ENCODE measurements at places on chromosomes 1 and 21.
A peak's percentile ranks its signal among the peaks of the same experiment; 100 is the strongest.

DNA sequence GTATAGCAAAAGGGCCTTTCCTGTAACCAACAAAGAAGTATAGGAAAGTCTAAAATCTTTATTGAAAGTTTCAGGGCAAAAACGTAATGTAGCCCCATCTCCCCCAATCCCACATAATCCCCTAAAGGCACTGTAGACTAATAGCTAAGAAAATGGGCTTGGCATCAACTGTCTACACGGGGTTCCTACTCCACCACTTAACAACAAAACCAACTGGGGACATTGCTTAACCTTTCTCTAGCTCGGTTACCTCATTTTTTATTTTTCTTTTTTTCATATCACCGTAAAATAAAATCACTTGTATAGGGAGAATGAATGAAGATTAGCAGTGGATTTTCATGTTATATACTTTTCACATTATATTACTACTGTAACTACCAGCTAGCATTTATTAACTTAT, 12.3 kb downstream of the MACF1 start:
- peak; percentile 39 for DNase-seq

GRCh38 chr1:38831731-38832369, 27.7 kb downstream of the RRAGC start:
- DNase-seq = no peak

DNA sequence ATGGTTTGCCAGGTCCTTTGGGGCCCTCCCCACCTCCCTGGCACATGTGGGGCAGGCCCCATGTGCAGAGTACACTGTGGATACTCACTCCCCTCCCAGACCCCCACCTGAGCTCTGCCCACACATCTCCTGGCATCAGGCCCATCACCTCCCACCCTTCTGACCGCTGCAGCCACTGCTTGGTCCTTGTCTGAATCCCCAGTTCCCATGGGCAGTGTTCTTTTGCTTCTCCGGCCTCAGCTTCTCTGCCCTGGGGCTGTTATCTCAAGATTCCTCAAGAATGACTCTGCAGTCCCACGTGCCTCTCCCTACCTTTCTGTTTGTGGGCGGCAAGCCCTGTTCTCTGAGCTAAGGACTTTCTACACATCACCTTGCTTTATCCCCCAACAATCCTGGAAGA, 187.7 kb upstream of the EDN2 start:
- no peak for DNase-seq

DNA sequence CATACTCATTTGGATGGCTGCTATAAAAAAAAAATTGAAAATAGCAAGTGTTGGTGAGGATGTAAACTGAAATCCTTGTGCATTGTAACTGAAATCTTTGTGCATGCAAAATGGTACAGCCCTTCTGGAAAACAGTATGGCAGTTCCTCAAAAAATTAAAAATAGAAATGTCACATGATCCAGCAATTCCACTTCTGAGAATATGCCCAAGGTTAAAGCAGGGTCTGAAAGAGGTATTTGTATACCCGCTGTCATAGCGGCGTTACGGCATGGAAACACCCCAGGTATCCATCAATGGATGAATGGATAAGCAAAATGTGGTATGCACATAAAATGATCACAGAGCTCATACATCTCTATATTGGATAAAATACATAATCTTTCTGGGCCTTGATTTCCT, 116.7 kb downstream of the RUSC1 start:
- DNase-seq = no peak

DNA sequence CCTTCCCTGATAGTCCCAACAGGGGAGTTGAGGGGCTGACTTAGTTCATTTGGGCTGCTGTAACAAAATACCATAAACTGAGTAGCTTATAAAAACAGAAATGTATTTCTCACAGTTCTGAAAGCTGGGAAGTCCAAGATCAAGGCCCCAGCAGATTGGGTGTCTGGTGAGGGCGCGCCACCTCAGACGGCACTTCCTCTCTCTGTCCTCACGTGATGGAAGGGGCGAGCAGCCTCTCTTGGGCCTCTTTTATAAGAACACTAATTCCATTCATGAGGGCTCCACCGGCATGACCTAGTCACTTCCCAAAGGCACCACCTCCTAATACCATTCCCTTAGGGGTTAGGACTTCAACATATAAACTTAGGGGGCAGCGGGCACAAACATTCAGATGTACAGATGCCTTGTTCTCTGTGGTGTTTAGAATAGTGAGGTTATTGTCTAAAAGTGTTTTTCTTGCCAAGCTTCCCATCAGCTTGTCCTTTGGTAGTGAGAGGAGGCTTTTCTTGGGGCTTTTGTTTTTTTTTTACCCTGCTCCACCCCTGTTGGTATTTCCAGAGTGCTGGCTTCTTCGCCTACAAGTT, 20.3 kb downstream of the NIPAL3 start:
- no peak for DNase-seq

- DNase-seq = no peak
These were observed 80.7 kb downstream of the TGFB2 start for GRCh38 chr1:218425647-218426342.

GRCh38 chr1:181115368-181115684, 26.8 kb downstream of the IER5 start:
- DNase-seq = no peak

DNA sequence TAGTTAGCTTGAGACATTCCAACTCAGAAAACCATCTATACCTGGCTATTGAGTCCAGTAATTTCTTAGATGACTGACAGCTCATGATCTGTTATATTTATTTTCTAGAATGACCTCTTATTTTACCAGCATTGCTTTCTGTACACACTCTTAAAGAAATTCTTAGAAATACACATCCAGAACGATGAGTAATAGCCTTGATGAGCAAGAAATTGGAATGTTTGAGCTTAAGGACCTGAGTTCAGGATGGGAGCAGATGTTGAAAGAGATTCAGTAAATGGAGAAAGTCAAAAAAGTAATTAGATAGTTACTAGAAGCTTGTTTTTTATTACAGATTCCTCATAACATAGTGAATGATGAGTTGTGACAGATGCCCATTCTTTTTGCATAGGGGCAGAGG, 11.7 kb downstream of the PYHIN1 start:
- no peak for DNase-seq

- no peak for DNase-seq
These were observed 11.2 kb upstream of the FOXO6 start for GRCh38 chr1:41350055-41350378.

- peak; percentile 50 for DNase-seq
These were observed 37.4 kb downstream of the RUNX1 start for GRCh38 chr21:35011681-35012080.

DNA sequence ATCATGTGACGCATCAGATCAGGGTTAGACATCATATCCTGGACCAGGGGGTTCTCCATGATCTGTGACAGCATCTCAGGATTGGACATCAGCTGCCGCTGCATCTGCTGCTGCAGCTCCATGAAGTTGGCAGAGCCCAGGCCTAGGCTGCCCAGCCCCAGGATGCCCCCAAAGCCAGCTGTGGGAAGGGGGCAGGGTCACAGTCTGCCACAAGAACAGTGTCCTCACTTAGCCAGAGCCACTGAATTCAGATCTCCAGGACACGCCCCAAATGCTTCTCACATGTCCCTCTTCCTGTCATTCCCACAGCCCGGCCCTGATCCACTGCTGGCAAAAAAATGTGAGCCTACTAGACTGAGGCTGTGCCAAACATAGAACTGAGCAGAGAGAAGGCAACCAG, 3.2 kb downstream of the UBQLN4 start:
- DNase-seq = no peak

DNA sequence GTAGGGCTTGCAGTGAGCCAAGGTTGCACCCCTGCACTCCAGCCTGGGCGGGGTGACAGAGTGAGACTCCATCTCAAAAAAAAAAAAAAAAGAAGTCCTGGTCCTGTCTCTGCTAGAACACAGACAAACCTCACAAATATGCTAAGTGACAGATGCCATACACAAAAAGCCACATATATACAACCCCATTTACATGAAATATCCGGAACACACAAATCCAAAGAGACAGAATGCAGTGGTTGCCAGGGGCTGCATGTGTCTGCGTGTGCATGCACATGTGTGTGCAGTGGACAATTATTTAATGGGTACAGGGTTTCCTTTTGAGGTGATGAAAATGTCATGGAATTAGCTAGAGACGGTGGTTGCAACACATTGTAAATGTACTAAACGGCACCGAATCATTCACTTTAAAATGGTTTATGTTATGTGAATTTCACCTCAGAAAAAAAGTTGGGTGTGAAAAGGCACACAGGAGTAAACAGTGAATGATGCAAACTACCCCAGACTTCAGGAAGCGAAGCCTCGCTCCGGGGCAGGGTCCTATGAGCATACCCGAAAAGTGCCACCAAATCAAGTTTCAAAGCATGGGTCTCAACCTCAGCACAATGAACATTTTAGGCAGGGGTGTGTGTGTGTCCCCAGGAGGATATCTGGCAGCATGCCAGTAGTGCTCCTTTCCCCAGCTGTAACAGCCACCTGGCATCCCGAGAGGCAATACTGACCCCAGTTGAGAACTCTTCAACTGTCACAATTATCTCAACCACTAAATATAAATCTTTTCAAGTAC, 48.3 kb downstream of the GNB1 start:
- DNase-seq = no peak

DNA sequence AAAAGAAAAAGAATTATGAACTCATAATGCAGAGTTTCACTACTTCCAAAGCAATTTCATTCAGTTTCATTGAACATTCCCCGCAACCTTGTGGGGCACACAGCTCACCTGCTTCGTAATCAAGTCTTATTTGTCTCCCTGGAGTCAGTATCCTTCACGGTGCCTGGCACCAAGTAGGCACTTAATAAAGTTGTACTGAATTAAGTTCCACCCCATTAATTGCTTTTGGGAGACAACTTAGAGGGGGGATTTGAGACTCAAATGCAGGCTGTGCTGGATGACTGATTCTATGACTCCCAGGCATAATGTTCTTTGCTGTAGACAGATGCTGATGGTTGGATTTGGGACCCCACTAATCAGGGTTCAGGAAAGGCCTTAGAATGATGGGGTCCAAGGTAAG, 6.5 kb upstream of the ID3 start:
- no peak for DNase-seq

GRCh38 chr1:108575375-108575774, 15.5 kb downstream of the EEIG2 start:
- DNase-seq = no peak

DNA sequence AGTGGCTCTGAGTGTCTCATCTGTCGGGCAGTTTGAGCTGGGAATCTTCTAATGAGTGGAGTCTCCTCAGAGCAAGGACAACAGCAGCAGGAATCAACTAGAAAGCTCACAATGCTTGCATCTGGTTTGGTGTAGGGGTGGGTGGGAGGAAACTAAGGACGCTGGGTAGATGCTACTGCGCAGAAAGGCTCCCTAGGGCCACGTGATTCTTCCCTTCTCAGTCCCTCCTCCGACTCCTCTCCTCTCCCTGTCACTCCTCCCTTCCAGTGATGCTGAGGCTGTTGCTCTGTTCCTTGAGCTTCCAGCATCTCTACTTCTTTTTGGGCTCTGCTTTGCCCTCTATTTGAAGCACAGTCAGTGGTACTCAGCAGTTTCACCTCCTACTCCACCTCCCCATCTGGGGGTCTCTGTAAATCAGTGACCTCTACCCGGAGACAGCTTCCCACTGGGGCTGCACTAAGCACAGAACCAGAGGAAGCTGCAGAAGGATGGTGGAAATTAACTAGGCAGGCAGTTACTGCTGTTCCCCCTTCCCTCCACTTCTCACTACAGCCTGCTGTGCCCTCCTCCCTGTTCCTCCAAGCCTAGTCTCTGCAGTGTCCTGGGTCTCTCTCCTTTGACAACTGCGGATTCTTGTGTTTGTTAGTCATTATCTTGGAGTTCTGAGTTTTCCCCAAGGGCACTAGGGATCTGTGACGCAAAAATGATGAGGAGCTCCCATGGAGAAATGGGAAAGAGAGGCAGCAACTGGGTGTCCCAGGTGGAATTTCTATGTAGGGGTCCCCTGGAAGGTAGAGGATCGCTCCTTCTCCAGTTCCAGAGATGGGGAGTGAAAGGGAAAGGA, 5.8 kb downstream of the LINGO4 start:
- no peak for DNase-seq

- no peak for DNase-seq
These were observed 63.3 kb downstream of the FGGY start for GRCh38 chr1:59360170-59360569.

GRCh38 chr1:1614204-1614953, 921 bp upstream of the MIB2 start:
- DNase-seq = peak; percentile 89

GRCh38 chr1:156943756-156944155, 23.3 kb downstream of the LRRC71 start:
- no peak for DNase-seq

GRCh38 chr1:25744636-25745425, 55.2 kb upstream of the SELENON start:
- DNase-seq = no peak

- peak; percentile 57 for DNase-seq
These were observed 1.8 kb upstream of the SERBP1 start for GRCh38 chr1:67431869-67432578.

- DNase-seq = no peak
These were observed 80.6 kb downstream of the PAPPA2 start for GRCh38 chr1:176543360-176544129.

GRCh38 chr21:37447288-37447936, 80.8 kb downstream of the DYRK1A start:
- no peak for DNase-seq

DNA sequence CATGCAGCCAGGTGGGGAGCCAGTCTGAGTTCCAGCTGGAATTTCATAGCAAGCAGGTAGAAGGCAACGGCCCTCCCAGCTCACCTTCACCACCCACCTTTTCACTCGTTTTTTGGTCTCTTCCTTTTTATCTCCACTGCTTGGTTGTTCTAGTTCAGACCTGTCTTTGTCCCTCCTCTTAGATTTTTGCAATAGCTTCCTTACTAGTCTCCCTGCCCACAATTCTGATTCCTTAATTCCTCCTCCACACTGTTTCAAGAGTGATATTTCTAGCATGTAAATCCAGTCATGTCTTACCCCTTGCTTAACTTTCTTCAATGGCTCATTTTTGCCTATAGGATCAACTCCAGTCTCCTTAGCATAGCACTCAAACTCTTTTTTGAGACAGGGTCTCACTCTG, 119.6 kb downstream of the TMEM53 start:
- DNase-seq = no peak

- no peak for DNase-seq
These were observed 1.5 kb downstream of the A3GALT2 start for GRCh38 chr1:33319186-33319948.

DNA sequence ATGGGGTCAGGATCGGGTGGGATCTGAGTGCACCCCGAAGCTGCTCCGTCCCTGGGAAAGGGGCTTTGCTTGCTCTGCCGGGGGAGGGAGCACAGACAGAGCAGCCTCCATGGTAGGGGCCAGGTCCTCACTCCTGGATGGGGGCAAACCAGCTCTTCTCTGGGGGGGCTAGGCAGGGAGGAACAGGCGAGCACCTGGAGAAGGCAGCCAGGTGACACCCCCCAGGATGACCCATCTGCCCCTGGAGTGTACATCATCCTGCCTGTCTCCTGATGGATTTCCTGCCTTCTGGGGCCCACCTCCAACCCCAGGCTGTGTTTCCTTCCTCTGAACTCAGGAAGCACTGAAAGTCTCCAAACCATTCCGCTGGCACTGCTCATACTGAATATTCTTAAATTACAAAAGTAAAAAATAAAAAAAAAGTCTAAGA, 248.0 kb downstream of the RHOU start:
- DNase-seq = no peak

Data from NB4 (cell line).